ENCODE measurements at places on chromosomes 6 and 20.

- peak; percentile 76 for DNase-seq
Observed at GRCh38 chr6:722077-722524, 29.2 kb upstream of the EXOC2 start.

DNA sequence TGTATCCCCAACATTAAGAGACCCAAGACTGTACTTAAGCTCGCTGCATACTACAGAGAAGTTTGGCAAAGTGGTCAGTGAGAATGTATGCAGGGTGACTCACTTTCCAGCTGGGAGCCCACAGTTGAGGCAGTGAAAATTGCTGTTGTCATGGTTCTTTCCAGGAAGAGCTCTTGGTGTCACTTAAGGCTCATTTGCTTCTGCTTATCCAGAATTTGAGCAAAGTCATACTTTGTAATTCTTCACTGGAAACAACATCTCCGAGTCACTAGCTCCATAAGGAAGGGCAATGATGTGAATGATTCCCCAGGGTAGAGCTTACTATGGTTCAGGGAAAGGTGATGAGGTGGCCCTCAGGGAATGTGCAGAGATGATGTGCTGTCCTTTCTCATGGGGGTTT, 65.4 kb upstream of the FBXL4 start:
- DNase-seq = no peak

DNA sequence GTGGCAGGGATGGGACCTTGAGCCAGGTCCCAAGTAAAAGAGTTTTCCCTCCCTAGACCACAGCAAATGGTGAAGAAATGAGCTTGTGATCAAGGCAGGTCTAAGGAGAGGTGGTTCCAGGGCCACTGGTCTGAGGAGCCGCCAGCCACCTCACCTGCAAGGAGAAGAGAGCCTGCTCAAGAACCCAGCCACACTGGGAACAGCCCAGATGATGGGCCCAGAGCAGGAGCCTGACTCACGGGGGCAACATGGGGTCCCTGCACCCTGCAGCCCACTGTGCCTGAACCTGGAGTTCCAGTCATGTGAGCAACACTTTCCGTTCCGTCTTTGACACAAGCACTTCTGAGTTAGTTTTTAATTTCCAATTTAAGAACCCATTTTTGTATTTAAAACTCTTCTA, 204.5 kb upstream of the CDH4 start:
- no peak for DNase-seq

- DNase-seq = no peak
Observed at GRCh38 chr6:150767571-150768018, 97.9 kb upstream of the MTHFD1L start.

DNA sequence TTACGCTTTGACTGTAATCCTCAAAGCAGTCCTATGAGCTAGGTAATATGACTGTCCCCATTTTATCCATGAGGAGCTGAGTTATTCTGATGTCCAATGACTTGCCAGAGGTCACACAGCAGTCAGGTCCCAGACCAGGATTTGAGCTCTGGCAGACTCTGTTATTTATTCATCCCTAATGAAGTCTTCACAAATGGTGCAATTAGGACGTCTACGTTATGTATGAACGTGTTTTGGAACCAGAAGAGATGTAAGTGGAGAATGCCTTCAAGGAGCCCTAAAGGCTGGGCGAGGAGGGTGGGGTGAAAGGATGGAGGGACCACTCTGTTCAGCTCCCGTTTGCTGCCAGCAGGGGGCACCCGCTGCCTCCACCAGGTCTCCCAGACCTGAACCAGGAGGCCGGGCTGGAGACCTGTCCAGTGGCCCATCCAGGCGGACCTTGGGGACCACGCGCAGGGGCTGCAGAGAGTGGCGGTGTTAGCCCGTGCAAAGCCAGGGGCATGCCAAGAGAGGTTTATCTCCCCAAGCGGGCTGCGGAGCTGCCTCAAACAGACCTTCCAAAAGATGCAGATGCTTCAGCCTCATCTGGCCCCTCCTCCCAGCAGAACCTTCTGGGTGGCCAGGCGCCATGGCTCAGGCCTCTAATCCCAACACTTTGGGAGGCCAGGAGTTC, 15.2 kb upstream of the ZNF335 start:
- peak; percentile 52 for DNase-seq

DNA sequence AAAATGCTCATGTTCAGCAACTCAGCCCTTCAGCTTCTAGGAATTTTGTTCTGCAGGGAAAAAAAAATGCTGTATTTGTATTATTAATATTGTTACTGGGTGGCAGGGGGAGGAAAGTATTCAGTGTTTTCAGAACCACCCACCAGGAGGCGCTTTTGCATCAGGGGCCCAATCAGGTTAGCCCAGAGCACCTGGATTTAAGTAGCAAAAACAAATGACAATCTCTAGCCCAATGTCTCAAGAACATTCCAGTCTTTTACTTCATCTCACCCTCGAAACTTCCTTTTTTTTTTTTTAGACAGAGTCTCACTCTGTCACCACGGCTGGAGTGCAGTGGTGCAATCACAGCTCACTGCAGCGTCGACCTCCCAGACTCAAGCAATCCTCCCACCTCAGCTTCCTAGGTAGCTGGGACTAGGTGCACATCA, 635 bp upstream of the C20orf203 start:
- peak; percentile 37 for DNase-seq

GRCh38 chr6:68159433-68159832, 475.6 kb upstream of the ADGRB3 start:
- no peak for DNase-seq

GRCh38 chr20:63751471-63752271, 12.1 kb downstream of the SLC2A4RG start:
- peak; percentile 67 for DNase-seq

- no peak for DNase-seq
Observed at GRCh38 chr6:7124114-7124513, 16.4 kb downstream of the RREB1 start.

GRCh38 chr6:117329926-117330325, 64.6 kb downstream of the VGLL2 start:
- no peak for DNase-seq

GRCh38 chr6:142174703-142175102, 27.6 kb downstream of the VTA1 start:
- no peak for DNase-seq

DNA sequence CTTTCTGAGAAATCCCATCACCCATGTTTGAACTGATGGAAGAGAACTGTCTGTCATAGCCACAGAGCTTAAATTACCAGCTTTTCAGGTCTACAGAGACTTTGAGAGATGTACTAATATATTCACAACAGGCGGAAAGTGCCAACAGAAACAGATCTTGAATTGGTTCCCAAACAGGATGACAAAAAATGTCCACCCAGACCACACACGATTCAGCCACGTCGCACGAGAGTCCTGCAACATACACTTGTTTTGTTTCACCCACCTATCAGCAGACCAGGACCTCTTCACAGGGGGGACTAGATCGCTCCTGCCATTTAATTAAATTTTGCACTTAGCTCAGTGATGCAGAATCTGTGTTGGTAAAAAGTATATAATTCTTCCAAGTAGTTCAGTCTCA, 187.1 kb upstream of the CEP162 start:
- DNase-seq = no peak
